ENCODE measurements at places on chromosomes 1 and 21.
A peak's percentile ranks its signal among the peaks of the same experiment; 100 is the strongest.

DNA sequence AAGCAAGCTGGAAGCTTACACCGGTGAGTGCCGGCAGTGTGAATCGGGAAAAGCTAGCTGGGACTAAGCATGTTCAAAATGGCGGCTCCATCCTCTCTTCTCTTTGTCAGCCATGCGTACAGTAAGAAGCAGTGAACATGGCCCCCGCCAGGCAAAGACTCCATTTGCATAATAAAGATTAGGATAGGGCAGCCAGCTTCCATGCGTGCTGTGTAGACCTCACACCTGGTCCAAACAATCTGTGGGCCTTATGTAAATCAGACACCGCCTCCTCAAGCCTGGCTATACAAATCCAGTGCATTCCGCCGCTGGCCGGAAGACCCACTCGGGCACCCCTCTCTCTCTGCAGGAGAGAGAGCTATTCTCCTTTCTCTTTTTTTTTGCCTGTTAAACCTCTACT is 150.3 kb downstream of the TIAM1 start:
- DNase-seq, result no peak

DNA sequence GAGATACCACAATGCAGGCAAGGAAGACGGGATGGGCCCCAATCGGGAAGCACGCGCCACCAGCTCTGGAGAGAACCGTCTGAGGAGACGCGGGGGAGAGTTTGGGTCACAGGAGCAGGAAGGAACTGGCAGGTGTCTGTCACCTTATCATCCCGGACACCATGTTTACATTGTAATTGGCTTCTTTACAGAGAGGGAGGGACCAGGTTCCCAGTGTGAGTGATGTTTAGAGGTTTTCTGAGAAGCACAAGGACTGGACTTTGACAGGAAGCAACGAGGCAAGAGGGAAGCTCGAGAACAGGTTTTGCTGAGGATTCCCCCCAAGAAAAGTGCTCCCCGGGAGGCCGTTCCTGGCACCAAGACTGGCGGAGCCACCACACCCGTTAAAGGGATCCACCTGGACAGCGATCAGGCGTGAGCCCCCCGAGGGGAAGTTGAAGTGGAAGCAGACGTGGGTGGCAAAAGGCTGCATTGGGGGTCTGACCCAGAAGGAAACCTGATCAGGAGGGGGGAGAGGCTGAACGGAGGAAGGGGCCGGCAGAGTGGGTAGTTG is 957 bp downstream of the EPS15 start:
- DNase-seq, result peak; percentile 69

DNA sequence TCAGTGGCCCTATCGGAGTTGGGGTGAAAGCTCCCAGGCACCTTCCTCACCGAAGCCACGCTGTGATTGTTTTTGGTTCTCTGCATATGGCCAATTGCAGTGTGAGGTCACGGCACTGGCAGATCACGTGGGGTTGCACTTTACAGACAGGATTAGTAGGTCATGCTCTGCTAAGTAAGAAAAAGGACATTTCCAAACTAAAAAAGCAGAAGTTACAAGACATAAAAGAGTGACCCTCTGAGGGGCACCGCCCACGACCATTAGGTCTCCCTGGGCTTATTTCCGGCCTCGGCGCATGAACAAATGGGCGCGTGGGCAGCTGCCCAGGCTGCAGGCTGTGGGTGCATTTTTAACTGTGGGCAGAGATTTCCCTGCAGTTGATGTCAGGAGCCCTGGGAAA is 2.0 kb downstream of the CAPN9 start:
- DNase-seq, result no peak

DNA sequence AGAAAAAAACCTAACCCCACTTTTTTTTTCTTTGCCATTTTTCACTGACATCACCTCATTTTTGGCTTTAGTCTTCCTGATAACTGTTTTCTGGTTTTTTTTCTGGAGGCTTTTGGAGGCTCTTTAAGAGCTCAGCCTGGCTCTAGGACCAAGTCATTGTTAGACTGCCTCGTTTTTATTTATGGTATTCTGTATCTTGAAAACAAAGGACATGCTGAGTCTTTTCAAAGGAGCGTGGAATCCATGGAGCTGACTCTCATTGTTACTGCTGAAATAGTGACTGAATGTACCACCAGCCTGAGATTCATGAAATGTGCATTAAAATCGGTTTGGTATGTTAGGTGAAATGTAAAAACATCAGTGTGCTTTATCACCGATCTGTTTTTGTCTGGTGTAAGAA is 28.0 kb downstream of the RASAL2 start:
- no peak for DNase-seq

- peak; percentile 42 for DNase-seq
These were observed 4.6 kb downstream of the COL18A1 start for GRCh38 chr21:45409466-45410150.

GRCh38 chr1:225998560-225999226 is 450 bp downstream of the SDE2 start:
- peak; percentile 29 for DNase-seq

DNA sequence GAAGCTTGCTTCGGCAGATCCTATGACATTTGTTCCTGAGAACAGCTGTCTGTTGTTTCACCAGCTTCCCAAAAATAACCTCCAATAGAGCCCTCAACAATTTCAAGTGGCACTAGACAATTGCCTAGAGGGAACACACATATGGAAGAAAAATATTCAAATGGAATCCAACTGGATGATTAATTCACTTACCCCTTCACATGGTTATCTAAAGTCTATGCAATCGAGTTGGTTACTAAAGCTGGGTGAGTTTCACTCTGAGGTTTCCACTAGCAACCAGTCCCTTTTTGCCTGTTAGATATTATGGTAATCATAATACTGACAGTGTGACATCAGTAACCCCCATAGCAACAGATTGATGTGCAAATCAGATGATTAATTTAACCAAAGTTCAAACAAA is at the start of gene LEMD1:
Gene LEMD1 (minus strand): TSS at position 259 of the 400 bp plus-strand sequence. CDS start 1,520 bp downstream, outside the sequence.
- no peak for DNase-seq

DNA sequence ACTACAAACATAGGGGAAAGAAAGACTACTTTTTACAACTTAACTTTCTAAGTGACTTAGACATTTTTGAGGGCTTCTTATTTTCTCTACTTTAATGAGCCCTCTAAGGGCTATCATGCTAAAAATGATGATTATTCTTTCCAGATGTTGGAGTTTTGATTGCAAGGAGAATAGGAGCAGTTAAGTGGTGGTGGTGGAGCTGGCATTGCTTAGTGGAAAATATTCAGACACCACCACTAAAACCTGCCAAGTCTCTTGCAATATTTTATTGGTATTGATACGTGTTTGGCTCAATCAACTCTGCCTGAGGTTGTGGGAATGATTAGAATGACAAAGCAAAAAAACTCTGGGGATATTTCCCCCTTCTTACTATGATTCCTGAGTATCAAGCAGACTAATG is 82.6 kb upstream of the PTGFR start:
- no peak for DNase-seq

GRCh38 chr1:74470936-74471335 is 41.5 kb downstream of the LRRC53 start:
- DNase-seq, result no peak

- no peak for DNase-seq
These were observed 182.8 kb downstream of the PSMG1 start for GRCh38 chr21:39000496-39000895.

DNA sequence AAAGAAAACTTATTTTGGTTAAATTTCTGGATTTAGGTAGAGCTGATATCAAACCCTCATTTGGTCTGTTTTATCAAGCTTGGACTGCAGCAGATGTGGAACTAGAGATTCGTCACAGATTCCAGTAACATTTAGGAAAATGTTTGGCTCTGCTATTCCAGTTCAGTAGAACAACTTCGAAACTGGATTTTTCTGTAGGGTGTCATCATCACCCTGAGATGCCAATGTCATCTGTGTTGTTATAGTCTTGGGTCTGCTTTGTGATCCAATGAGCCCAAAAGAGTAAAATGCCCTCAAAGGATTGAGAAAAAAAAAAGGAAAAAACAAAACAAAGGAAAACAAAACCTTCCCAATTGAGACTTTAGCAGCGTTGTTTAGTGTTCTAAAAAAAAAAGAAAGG is 55.4 kb downstream of the LAMC2 start:
- DNase-seq, result no peak

DNA sequence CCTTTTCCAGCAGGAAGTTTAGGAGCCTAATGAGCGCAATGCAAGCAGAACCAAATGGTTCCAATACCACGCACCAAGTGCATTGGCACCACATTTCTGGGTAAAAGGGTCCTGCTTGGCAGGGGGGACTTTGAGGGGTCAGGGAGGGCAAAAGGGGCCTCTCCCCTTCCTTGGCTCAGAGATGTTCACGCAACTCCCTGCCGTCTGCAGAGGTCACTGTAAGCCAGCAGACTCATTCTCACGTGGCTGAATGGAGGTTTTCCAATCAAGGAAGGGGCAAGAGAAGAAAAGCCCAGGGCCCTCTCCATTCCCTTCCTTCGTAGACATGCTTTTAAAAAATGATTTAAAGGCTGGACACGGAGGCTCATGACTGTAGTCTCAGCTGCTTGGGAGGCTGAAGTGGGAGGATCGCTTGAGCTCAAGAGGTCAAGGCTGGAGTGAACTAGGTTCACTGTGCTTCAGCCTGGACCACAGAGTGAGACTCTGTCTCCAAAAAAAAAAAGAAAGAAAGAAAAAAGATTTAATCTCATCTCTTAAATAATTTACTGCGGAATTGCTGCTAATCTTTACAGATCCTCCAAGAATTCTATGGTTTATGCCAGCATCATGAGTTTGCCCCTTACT is 80.3 kb downstream of the RUNX3 start:
- no peak for DNase-seq

DNA sequence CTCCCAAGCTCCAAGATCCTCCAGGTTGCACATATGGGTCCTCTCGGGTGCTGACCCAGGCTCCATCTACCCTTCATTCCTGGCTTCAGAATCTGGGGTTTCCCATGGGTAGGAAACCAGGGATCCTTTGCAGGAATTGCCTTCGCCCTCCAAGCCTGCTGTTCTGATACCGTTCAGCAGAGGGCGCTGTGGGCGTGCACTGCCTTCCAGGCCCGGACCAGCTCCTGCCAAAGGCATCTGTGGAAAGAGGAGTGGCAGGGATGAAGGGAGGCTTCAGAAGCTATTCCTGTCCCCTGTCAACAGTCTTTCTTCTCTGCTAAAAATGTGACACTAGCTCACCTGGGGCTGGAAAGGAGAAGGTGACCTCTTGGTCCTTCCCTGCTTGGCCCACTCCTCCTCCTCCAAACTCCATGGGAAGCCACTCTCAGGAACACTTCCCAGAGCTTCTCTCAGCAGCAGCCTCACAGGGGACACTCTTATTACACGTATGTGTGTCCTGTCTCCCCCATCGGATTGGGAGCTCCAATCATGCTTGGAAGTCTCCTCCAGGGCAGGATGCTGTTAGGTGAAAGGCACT is 71.2 kb downstream of the VWA5B1 start:
- peak; percentile 58 for DNase-seq

- no peak for DNase-seq
These were observed 3.2 kb downstream of the MIB2 start for GRCh38 chr1:1618396-1619068.

DNA sequence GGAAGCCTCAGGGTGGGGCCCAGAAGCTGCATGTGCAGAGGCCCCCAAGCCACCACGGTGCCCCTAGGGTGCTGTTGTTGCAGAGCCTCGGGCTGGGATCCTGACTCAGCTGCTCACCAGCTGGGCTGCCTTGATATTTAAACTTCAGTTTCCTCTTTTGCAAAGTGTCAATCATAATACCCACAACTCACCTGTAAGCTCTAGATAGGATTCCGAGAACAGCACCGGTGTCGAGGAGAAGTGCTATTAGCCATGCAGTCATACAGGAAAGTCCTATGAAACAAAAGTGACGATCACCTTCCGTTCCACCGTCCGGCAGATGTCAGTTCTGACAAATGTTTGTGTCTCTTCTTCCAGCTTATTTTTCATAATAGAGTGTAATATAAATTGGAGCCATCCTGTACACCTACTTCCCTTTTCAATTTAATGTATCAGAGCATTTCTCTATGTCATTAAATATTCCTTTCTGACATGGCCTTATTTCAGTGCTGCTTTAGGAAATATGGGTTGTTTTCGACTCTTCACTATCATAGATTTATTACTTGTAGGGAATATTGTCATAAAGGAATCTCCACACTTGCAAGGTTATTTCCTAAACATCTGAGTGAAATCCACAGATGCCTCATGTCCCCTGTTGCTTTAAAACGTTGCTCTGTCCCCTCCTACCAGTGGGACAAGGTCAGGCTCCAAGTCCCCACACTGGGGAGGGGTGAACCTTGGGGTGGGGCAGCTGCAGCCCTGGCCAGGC is 100.8 kb downstream of the SIK1 start:
- no peak for DNase-seq

DNA sequence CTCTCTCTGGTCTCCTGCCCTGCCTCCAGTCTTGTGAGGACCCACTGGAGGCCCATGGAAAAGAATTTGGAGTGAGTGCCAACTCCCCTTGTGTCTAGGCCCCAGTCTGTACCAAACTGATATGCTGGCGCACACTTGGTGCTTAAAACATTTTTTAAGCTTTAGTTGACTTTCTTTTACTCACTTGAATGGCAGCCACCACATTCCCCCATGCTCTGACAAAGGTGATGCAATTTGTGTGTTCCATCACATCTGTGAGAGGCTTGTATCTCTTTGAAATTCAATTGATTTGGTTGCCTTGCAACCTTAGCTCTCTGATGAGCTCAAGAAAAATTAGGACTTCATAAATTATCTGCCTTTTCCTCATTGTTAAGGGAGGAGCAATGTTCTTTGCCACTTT is 30.5 kb upstream of the WDTC1 start:
- DNase-seq, result no peak

DNA sequence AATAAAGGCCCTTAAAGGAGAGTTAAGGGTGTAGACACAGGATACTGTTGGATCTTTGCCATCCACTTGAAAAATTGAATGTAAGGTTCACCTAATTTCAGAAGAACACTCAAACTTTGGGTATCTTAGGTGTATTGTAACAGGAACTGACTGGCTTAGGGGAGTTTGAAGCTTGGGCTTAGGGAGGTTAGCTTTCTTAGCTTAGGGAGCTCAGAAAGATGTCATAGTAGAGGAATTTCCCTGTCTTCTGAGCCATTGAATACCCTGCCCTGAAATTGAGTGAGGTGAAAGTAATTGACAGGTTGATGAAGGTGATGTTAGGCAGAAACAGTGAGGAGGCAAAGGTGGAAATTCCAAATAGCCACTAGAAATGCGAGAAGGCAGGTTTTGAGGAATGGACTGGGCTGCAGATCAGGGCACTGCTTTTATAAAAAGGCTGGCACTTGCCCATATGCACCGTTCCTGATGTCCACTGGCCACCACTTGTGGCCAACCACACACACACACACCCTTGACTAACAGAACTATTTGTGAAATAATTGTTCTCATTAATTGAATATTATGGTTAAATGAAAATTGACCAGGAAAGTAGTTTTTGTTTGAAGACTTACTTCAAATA is 16.5 kb downstream of the BACH1 start:
- DNase-seq, result no peak
